Hematopoietic multipotent progenitor cell treated with erythropoietin and hydrocortisone succinate and interleukin-3 and kit ligand, for 17 days (in vitro differentiated cells): ENCODE measurements at places on chromosomes 7 and 10.

DNA sequence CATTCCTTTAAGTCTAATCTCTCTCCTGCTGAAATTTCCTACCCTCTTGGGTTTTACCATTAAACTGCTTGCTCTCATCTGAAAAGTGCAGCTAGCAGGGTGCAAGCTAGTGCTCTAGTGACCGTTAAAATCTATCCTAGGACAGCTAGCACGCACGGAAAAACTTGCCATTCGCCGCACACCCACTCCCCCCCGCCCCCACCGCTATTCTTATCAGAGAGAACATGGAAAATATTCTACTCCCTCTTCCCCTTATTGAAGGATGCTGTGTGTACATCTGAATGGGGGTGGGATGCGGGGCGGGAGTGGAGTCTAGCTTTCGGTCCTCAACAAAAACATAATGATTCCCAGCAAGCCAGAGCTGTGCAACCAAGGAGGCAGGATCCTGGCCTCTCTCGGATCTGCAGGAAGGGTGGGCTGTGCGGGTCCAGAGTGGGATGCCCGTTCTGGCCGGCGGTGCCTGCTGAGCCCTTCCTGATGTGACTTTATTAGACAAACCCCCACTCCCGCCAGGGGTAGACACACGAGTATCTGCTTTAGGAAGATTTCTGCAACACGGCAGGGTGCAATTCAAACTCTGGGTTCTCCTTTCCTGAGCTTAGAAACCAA is 1.1 kb upstream of the ADRA2A start:
- no peak for DNase-seq

DNA sequence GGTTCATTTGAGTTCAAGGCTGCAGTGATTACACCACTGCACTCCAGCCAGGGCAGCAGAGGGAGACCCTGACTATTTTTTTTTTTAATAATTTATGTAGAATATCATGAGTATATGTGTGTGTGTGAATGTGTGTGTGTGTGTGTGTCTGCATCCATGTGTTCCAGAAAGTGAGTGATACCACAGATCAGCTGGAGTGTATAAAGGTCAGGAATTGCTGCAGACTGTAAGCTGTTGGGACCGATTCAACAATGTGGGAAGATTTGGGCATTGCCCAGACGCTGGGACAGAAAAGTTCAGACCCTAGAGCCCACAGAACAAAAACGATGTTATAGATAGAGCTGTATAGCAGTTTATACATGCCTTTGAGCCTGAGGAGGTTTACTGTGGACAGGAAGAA is 435.6 kb downstream of the CCSER2 start:
- no peak for DNase-seq

- DNase-seq, result no peak
Observed at GRCh38 chr10:128875956-128876736, 590.9 kb upstream of the MGMT start.

GRCh38 chr7:12383377-12383776 is 20.3 kb downstream of the VWDE start:
- DNase-seq, result no peak

GRCh38 chr7:105278565-105278964 is 110.2 kb downstream of the SRPK2 start:
- no peak for DNase-seq

GRCh38 chr7:142498364-142498763 is 240.5 kb upstream of the PRSS58 start:
- no peak for DNase-seq

DNA sequence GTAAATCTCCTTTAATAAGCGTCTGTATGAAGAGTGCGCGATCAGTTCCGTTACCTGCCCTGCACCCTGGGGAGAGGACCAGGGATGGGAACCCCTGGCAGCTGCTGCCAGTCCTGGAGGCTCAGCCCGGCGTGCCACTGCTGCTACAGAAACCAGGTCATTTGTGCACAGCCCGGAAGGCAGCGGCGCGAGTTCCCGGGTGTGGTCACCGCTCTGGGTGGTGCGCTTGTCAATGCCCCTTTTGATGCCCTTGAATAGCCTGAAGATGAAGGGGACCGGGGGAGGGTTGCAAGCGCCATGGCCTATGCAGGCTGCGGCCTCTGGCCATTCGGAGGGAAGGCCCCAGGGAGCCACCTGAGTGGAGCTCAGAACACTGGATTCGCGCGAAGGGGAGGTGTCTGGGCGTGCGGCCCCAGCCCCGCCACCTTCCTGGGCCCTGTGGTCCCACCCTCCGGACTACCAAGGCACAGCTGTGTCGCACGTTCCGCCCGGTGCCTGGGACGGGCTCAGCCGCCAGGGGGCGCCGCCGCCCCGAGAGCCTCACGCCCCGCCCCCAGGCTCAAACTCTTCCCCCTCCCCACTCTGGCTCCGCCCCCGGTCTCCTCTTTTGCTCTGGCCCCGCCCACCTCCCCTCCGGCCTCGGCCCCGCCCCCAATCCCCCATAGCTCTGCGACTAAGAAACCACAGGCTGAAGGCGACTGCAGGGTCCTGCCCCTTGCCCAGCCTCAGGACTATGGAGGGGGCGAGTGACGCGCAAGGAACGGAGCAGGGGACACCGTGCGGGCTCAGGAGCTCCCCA is 16.5 kb downstream of the AP5Z1 start:
- peak; percentile 84 for DNase-seq

GRCh38 chr7:103592844-103593243 is 146.8 kb upstream of the SLC26A5 start:
- no peak for DNase-seq

GRCh38 chr7:15561835-15562234 is at the start of gene AGMO:
AGMO (minus strand) TSS chr7:15562015.
- DNase-seq, result no peak

DNA sequence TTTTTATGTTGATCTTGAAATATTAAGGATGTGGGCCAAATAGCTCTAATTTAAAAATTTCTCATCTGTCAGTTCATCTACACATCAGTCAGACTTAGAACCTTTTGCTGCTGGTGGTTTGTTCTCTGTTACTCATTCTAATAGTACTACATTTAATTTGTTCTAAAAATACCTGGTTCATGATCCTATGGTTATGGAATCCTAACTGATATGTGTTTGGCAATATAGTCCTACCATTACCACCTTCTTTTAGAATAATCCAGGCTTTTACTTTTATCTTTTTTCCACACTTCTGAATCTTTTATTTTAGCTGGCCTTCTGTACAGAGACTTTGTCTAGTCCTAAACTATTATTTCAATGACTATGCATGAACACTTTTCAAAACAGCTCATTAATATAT is 116.9 kb downstream of the SVOPL start:
- DNase-seq, result no peak

DNA sequence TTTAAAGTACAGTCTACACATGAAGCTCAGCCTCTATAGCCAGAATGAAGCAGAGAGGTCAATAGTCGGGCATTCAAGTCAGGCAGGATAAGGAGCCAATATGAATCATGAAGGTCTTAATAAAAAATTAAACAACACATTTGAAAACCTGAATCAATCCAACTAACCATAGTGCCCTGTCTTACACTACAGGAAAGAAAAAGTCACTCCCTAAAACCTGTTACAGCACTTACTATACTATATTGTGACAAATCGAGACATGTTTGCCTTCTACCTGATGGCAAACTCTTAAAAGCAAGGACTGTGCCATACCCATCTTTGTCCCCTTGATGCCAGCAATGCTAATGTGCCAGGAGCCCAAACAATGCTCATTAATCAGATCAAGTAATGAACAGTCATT is 117.6 kb downstream of the HTR7 start:
- no peak for DNase-seq

DNA sequence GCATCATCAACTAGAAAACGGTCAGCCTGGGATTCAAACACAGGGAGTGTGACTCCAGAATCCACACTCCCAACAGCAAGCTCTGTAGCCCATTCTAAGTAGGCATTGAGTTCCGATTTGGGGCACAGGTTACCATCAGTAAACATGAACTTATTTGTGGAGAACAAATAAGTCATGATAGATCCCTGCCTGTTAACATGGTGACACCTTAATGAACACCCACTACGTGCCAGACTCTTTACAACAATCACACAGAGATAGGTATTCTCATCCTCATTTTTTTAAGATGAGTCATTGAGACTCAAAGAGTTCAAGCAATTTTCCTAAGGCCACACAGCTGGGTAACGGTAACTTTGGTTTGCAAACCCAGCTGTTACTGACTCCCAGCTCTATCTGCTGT is 91.5 kb downstream of the LYZL2 start:
- DNase-seq, result no peak

DNA sequence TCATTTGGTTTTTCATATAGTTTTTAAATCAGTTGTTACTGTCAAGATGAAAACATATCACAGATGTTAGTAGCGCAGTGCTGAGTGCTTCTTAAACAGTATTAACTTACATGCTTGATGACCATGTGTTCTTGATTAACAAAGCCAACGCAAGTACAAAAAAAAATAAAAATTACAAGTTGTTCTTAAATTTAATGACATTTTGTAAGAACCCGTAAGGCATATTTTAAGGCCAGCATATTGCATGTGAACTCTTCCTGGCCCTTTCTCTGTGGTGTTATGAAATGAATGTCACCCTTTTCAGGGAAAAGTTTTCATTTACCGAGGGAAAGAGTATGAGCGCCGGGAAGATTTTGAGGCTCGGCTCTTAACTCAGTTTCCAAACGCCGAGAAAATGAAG is 140.4 kb upstream of the NPS start:
- no peak for DNase-seq

GRCh38 chr10:131668903-131669302 is 231.9 kb upstream of the PPP2R2D start:
- no peak for DNase-seq

- DNase-seq, result no peak
Observed at GRCh38 chr7:81710751-81711150, 59.1 kb downstream of the HGF start.

DNA sequence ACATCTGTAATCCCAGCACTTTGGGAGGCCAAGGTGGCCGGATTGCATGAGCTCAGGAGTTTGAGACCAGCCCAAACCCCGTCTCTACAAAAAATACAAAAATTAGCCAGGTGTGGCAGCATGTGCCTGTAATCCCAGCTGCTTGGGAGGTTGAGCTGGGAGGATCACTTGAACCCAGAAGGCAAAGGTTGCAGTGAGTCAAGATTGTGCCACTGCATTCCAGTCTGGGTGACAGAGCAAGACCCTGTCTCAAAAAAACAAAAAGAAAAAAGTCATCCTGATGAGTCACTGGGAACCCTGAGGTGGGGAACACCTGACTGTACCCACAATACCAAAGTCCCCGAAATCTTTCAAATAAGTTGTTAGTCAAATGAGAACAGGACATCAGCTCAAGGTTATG is 80.0 kb downstream of the NEBL start:
- DNase-seq, result no peak

DNA sequence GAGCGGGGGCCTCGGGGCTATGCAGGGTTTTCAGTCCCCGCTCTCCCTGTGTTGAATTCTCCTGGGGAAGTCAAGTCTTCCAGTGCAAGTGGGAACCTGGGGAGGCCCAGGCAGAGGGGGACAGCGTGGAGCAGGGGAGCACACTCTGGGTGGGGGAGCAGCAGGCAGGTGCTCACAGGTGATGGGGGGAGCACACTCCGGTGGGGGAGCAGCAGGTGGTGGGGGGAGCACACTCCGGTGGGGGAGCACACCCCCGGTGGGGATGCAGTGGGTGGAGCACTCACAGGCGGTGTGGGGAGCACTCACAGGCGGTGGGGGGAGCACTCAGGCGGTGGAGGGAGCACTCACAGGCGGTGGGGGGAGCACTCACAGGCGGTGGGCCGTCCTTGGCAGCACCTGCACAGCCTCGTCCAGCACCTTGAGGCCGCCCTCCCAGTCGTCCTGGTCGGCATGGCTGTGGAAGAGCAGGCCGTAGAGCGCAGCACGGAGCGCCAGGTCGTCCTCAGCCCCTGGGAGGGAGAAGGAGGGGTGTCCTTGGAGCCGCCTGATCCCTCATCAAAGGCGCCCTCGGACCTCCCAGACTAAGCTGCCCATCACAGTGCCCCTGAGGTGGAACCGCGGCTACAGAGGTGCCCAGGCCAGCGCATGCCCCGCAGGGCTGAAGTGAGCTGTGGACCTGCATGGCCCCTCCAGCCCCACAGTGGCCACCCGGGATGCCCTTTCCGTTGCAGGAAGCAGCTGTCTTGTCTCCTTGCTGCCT is 56.7 kb downstream of the CFAP46 start:
- no peak for DNase-seq

DNA sequence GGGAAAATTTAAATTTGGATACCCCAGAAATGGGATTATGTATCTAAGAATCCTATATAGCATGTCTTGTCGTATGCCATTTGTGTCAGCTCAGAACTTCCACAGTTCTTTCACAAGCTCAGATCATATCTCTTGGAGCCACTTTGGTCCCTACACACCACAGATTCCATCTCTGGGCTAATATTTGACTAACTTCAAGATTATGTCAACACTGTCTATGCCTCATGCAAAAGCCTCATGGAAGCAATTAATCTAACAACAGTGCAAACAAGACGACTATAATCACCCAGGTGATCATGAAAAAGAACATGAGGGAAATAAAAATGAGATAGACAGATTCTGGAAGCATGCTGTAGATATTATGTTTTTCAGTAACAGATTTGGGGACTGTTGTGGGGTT is 189.1 kb downstream of the LRRTM3 start:
- DNase-seq, result no peak

DNA sequence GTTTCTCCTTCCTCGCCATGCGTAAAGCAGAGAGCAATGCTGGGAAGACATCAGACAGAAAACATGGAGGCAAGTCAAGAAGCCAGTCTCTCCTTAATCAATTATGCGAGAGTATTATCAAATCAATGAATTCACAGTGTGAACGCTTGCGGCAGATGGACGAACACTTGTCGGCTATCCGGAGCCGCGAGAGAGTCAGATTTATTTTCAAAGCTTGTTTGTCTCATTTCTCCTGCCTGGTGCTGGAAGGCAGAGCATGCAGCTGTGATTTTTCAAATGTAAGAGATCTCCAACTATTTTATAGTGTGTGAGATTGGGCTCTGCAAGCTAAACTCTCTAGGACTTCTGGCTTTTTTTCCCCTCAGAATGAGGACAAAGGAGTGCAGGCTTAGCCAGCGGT is 252.3 kb downstream of the SNX10 start:
- no peak for DNase-seq

DNA sequence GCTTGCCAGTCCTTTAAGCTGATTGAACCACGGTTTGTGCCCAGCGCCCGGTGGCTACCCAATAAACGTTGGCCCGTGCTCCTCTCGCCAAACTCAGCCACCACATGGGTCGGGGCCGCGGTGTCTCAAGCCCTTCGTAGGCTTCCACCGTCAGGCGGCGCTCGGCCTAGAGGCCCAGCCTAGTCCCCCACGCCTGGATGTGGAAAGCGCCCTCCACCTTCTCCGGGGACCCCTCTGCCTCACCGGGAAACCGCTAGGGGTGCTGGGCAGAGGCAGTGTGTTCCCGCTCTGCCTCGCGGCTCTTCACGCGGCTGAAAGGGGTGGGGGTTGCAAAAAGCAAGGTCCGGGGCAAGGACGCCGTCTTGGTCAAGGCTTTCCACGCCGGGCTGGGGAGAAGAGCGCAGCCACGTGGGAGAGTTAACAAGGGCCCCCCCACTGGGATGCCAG is 29.8 kb downstream of the LEP start:
- no peak for DNase-seq

DNA sequence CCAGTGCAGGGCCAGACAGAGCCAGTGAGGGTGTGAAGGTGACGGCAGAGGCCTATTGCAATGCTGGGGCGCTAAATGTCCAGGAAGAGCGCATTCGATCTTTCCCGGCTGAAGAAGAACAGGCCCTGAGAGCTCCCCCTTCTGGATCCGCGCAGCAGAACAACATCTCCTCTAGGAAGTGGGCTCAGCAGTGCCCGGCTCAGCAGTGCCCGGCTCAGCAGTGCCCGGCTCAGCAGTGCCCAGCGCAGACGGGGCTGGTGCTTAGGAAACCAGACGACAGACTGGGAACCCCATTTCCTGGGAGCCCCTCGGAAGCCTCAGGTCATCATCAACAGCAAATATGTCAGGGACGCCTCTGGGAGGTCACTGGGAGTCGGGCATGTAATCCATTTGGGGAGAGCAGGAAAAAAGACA is 4.7 kb upstream of the NOS3 start:
- DNase-seq, result peak; percentile 62
